ENCODE measurements at places on chromosomes 7 and 10.

DNA sequence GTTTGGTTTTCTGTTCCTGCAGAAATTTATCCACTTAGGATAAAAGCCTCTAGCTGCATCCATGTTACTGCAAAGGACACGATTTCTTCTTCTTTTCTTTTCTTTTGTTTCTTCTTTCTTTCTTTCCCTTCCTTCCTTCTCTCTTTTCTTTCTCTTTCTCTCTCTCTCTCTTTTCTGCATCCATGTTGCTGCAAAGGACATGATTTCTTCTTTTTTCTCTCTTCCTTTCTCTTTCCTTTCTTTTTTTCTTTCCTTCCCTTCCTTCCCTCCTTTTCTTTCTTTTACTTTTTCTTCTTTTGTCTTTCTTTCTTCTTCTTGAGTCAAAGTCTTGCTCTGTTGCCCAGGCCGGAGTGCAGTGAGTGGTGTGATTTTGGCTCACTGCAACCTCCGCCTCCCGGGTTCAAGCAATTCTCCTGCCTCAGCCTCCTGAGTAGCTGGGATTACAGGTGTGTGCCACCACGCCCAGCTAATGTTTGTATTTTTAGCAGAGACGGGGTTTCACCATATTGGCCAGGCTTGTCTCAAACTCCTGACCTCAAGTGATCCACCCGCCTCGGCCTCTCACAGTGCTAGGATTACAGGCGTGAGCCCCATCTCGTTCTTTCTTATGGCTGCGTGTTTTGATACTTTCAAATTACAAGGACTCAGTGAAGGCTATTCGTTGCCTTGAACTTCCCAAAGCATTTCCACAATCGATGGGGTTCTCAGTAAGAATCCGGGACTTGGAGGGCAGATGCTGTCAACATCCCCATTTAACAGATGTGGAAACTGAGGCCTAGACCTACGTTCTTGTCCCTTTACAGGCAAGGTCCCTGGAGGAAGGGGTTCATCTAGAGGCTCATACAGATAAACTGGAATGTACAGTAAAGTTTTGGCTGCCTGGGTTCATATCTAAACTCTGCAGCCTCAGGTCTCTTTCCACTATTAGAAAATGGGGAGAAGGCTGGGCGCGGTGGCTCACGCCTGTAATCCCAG lies 1.9 kb upstream of the GNB2 start:
- DNase-seq = no peak

DNA sequence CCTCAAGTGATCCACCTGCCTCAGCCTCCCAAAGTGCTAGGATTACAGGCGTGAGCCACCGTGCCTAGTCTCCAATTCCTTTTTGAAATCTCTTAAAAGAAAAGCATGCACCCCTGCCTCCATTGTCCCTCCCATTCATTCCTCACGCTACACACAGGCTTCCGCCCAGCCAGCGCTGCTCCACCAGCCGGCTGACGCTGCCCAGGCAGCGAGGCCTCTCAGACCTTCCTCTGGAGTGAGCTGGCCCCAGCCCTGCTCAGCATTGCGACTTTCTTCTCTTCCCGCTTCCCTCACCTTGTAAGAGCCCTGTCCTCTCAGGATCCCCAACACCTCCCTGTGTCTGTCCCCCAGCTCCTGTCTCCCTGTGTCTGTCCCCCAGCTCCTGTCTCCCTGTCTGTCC lies 23.6 kb downstream of the RGS10 start:
- no peak for DNase-seq

GRCh38 chr7:4319280-4319679 lies 362.8 kb upstream of the FOXK1 start:
- DNase-seq = no peak

DNA sequence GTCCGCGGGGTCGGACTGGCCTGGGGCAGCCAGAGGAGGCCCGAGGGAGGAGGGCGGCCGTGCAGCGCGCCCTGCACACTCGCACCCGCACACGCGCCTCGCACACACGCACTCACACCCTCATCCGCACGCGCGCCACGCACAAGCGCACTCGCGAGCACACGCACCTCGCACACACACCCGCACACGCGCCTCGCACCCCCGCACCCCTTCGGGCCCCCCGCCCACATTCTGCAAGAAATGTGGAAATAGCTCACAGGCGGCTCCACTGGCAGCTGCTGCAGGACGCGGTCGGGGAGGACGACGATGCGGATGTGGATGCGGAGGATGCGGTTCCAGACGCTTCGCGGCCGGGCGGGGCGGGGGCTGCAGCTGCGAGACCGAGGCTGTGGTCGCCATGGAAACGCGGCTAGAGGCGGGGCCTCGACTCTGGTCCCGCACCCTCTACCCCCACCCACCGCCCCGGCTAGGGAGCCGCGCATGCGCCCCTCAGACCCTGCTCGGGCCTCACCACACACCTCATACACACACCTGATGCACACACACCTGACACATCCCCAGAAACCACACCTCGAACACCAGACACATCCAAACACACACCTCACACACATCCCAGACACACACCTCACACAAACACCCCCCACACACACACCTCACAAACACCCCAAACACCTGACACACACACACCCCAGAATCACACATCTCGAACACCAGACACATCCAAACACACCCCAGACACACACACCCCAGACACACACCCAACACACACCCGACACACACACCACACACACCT lies at the start of gene CALY:
Gene CALY (minus strand): TSS at position 320 of the 793 bp plus-strand sequence. CDS start 7,907 bp downstream, outside the sequence.
- DNase-seq = peak; percentile 94

GRCh38 chr10:62632071-62632809 lies 172.3 kb upstream of the ADO start:
- peak; percentile 71 for DNase-seq

- DNase-seq = no peak
These were observed 7.1 kb downstream of the CCSER2 start for GRCh38 chr10:84335516-84335915.

- no peak for DNase-seq
These were observed 47.6 kb downstream of the LAMB1 start for GRCh38 chr7:107955394-107955793.

- DNase-seq = no peak
These were observed 92.0 kb upstream of the CELF2 start for GRCh38 chr10:10925667-10926066.

- DNase-seq = no peak
These were observed 13.8 kb upstream of the PAX2 start for GRCh38 chr10:100731407-100732240.

- peak; percentile 15 for DNase-seq
These were observed 29.4 kb upstream of the SGMS1 start for GRCh38 chr10:50653142-50653541.

DNA sequence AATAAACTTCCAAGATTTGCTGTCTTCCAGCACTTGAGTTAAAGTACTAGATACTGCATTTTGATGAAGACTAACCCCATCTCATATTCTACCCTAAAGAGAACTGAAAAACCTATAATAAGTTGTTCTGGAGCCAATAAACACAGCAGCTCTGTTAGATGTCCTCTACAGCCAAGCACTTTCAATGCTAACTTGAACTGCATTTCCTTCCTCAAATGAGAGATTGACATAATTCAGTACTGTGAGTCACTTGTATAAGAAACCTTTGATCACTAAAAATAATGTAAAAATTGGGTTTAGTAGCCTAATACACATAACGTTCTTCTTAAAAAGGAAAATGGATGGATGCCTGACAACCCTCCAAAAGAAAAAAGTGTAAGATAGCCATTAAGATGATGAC lies 81.3 kb downstream of the ITGB8 start:
- no peak for DNase-seq

DNA sequence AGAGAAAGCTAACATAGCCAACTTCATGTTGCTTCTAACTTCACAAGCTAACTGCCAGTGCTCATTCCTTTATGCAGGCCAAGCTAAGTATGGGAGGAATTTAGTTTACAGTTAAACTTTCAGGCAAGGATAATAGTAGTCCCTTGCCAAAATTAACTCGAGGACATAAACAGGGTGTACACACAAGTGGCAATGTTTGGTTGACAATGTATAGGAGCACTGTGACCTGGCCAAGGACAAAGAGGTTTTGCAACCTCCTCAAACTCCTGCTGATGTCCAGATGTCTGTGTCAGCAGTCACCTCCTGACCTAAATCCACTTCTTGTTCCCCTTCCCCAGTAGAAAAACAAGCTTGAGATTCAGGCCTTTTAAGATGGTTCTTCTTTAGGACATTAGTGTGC lies 494.6 kb upstream of the KLF6 start:
- no peak for DNase-seq

DNA sequence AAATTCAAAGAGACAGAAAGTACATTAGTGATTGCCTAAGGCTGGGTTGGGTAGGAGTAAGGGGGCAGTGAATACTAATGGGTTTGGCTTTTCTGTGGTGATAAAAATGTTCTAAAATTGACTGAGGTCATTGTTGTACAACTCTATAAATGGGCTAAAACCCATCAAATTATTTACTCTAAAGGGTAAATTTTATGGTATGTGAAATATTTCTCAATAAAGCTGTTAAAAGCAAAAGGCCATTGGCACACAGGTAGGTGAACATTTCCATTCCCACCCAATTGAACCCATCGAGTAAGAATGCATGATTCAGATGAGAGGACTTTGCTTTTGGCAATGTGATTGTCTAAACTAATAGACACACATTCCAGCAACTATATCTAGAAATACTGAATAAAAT lies 579.4 kb downstream of the GATA3 start:
- DNase-seq = no peak

- no peak for DNase-seq
These were observed 104.3 kb downstream of the AHR start for GRCh38 chr7:17402628-17403278.

GRCh38 chr7:141409219-141409618 lies 142.0 kb upstream of the AGK start:
- no peak for DNase-seq

- no peak for DNase-seq
These were observed 144.5 kb downstream of the PPP1R3A start for GRCh38 chr7:113774182-113774807.

GRCh38 chr10:69960606-69960987 lies 92.0 kb upstream of the MACROH2A2 start:
- no peak for DNase-seq

DNA sequence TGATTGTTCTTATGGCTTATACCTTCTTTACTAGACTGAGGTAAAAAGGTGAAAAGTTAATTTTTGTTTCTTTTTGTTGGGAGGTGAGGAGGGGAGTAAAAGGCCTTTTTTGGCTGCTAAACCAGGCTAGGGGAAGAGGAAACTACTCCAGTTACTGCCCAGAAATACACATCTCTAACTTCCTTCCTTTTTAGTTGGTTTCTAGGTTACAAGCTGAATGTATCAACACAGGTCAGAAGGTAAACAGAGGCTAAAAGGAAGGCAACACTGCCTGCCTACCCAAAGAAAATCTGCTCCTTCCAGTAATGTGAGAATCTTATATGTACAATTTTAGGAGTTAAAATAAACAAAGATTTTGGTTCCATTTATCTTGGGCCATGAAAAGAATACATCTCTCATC lies 140.4 kb downstream of the NRBF2 start:
- peak; percentile 71 for DNase-seq

GRCh38 chr7:131032786-131033185 lies 294.9 kb upstream of the MKLN1 start:
- no peak for DNase-seq

DNA sequence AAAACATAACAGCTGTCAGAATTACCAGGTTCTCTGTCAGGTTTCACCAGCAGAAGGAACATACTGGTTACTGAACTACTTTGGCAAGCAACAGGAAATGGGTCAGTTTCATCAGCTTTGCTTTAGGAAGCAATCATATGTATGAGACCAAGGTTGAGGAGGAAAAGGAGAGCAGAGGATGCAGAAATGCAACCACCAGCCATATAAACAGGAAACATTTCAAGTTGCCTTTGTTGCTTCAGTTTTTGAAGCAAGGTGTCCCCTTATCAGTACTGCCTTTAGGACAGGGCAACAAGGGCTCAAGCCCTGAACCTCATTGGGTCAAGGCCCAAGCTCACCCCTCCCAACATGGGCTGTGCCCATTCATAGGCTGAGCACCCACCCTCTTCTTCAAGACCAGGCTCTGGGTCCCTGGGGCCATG lies 10.2 kb downstream of the HIPK2 start:
- DNase-seq = peak; percentile 61

GRCh38 chr10:9209105-9209798 lies 1154.8 kb downstream of the GATA3 start:
- DNase-seq = peak; percentile 50

DNA sequence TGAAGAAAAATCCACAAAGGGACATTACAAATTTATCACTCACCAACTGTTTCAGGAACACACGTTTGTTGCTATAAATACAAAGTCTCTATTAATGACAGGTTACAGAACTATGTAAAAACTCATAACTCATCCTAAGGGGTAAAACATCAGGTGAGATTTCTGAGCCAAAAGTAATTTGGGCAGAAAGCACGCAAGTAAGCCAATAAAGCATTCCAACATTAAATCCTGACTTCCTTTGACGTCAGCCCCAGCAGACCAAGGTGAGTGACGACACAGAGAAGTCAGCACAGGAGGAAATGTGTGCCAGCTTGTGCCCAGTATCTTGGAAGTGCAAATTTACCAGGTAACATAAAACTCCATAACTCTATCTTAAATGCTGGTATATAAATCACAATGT lies 45.7 kb downstream of the IMMP2L start:
- DNase-seq = no peak

DNA sequence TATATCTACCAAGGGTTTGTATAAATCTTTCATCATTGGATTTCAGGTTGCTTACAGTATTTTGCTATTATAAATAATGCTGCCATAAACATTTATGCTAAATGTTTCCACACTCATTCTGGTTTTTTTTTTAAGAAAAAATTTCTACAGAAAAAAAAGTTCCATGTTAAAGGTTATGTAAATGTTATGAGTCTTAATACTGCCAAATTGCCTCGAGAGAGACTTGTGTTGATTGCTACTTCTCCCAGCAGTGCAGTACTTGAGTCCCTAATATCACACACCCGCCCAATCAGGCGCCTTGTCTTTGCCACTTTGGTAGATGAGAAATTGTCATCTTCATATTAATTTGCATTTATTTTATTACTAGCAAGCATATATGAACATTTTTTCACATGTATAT lies 96.7 kb upstream of the TMEM26 start:
- no peak for DNase-seq

DNA sequence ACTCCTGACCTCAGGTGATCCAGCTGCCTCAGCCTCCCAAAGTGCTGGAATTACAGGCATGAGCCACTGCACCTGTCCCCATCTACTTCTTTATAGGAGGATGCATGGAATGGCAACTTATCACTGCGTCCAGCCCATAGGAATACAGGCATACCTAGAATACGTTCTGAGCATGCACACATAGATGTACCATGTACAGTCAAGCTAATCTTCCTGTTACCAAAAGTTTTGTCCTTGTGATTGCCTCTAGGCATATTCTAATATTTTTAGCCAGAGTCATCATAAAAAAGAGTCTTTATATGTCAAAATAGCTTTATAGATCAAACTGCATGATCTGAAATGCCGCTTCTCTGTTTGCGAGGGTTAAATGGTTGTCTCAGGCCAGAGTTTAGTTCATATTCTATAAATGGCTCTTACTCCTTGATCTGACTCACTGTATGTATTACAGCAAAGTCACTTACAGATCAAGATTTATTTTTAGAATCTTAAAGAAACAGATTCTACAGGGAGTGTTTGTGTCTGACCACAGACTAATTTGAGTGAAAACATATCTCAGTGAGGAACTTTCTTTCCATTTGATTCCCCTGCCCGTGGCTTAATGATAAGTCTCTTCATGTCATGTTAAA lies 210.9 kb downstream of the CREB5 start:
- DNase-seq = no peak
